Liver (tissue), 10 donors: ENCODE measurements at places on chromosomes 16 and 17. TPM values are rescaled to one million over a fixed set of nuclear protein-coding genes. Genes with fewer than 3 reads are reported as not detected.
A peak's percentile ranks its signal among the peaks of the same experiment; 100 is the strongest.

- no peak overlapping the region for H3K4me3 ChIP-seq
- H3K4me1 ChIP-seq = no peaks in the 10 kb centered on the region
- no peaks in the 10 kb centered on the region for H3K36me3 ChIP-seq
- no peaks in the 10 kb centered on the region for H3K27me3 ChIP-seq
Measured at GRCh38 chr16:84788920-84789391, 30.8 kb upstream of the CRISPLD2 start.

GRCh38 chr16:79599837-79600637, 500 bp downstream of the MAF start:
- peaks cover 10% of the 10 kb centered on the region for H3K4me1 ChIP-seq
- H3K4me3 ChIP-seq = peak overlapping the region; percentile 87
- H3K36me3 ChIP-seq = no peaks in the 10 kb centered on the region
- H3K27me3 ChIP-seq = no peaks in the 10 kb centered on the region

GRCh38 chr17:81708739-81709185, 3.3 kb upstream of the SLC25A10 start:
- no peak overlapping the region for H3K27ac ChIP-seq
- no peak for DNase-seq
- H3K4me1 ChIP-seq = peaks cover 16% of the 10 kb centered on the region
- no peak overlapping the region for H3K4me3 ChIP-seq
- no peaks in the 10 kb centered on the region for H3K27me3 ChIP-seq

- H3K4me3 ChIP-seq = no peak overlapping the region
- H3K27ac ChIP-seq = no peak overlapping the region
- DNase-seq = no peak
- no peaks in the 10 kb centered on the region for H3K4me1 ChIP-seq
- no peaks in the 10 kb centered on the region for H3K36me3 ChIP-seq
Measured at GRCh38 chr17:73362697-73363096, 50.9 kb upstream of the CDC42EP4 start.

DNA sequence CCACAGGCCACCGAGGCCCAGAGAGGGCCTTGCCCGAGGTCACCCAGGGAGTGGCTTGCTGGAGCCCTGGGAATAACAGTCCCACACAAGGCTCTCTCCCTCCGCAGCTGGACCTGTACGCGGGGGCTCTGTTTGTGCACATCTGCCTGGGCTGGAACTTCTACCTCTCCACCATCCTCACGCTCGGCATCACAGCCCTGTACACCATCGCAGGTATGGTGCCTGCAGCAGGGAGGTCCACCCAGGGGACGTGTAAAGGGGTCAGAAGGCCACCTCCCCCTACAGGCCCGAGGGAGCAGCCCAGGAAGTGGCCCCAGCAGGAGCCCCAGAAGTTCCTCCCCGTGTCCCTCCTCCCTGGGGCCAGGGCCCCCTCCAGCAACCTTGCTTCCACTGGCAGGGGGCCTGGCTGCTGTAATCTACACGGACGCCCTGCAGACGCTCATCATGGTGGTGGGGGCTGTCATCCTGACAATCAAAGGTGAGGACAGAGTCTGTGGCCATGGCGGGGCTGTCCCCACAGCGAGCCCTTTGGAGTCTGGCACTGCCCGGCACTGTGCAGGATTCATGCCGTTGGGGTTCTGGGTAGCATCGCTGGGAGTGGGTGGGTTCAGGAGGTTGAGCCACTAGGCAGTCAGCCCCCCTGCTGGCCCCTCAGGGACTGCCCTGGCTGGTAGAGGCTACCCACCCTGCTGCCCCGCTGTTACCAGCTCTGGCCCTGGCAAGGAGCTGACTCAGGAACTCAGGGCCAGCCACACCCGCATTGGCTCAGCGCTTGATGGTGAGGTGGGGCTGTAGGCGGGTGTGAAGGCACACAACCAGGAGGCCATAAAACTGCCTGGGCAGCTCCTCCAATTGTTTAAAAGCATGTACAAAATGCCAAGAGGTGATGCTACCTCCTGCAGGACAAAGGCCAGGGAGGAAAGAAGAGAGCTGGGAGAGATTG, 17.3 kb downstream of the SLC5A10 start:
- no peak for DNase-seq
- H3K27me3 ChIP-seq = no peaks in the 10 kb centered on the region
- H3K27ac ChIP-seq = no peak overlapping the region
- H3K36me3 ChIP-seq = peaks cover 3% of the 10 kb centered on the region

DNA sequence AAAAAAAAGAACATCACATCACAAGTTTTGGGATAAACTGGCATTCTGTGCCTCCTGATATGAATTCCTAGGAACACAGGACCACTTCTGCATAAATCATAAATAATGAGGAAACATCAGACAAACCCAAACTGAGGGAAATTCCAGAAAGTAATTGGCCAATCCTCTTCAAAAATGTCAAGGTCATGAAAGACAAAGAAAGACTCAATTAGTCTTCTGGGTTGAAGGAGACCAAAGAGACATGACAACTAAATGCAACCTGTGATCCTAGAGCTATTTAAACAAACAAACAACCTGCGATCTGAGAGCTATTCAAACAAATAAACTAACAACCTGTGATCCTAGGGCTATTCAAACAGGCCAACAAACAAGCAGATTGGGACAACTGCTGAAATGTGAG, 144.3 kb downstream of the VPS53 start:
- no peak overlapping the region for H3K27ac ChIP-seq
- no peak for DNase-seq
- no peak overlapping the region for H3K4me3 ChIP-seq
- H3K4me1 ChIP-seq = no peaks in the 10 kb centered on the region

- no peaks in the 10 kb centered on the region for H3K4me1 ChIP-seq
- no peaks in the 10 kb centered on the region for H3K36me3 ChIP-seq
- H3K27me3 ChIP-seq = no peaks in the 10 kb centered on the region
- DNase-seq = no peak
Measured at GRCh38 chr17:74096456-74096855, 107.0 kb upstream of the RPL38 start.

DNA sequence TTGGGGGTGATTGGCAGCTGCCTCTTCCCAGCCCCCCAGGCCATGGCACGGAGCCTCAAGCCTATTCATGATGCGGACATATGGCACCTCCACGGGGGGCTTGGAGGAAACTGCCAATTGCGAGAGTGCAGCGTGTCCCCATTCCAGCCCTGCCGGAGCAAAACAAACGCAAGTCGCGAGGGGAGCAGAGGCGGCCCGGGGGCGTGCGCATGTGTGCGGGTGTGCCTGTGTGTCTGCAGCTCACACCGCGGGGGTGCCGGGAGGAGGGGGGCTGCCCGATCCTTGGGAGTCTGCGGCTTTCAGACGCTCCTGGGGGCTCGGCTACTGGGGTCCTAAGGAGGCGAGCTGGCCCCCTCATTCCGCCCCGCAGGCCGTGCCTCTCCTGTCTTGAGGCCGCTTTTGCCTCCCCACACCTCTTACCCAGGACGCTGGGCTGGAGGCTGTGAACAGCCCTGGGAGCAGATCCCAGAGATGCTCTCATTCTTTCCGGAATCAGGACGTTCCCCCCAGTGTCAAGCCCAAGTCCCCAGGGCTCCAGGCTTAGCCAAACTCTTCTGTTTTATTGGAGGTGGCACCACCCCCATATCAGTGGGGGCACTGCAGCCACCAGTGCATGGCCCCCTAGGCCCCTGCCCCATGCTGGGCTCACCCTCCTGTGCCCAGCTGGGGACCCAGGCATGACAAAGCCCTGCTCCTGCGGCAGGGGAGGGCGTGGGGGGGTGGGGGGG, 29.1 kb downstream of the ENDOV start:
- no peaks in the 10 kb centered on the region for H3K36me3 ChIP-seq
- DNase-seq = no peak
- H3K4me1 ChIP-seq = no peaks in the 10 kb centered on the region

DNA sequence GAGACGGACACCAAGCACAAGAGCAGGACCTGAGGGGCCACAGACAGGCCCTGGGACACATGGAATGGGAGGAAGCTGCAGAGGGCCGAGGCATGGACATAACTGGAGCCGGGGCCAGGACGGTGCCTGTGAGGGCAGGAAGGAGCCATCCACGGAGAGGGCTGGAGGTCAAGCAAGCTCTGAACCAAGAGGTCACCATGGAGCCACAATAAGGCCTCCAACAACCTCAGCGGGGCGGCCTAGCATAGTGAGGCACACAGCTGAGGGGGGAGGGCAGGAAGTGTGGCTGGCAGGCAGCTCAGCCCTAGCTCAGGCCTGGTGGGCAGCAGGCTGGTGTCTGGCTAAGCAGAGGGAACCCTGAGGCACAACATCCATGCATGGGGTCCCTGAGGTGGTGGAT, 4.4 kb downstream of the MCRIP1 start:
- peaks cover 17% of the 10 kb centered on the region for H3K4me1 ChIP-seq
- no peaks in the 10 kb centered on the region for H3K36me3 ChIP-seq
- H3K4me3 ChIP-seq = no peak overlapping the region

GRCh38 chr16:54070789-54071343, 215.7 kb downstream of the IRX3 start:
- H3K36me3 ChIP-seq = no peaks in the 10 kb centered on the region
- no peak overlapping the region for H3K4me3 ChIP-seq
- DNase-seq = no peak
- no peak overlapping the region for H3K27ac ChIP-seq
- H3K4me1 ChIP-seq = no peaks in the 10 kb centered on the region
- no peaks in the 10 kb centered on the region for H3K27me3 ChIP-seq

GRCh38 chr16:30846649-30847402, 47.1 kb downstream of the BCL7C start:
- H3K27ac ChIP-seq = no peak overlapping the region
- no peaks in the 10 kb centered on the region for H3K27me3 ChIP-seq
- H3K4me1 ChIP-seq = no peaks in the 10 kb centered on the region

DNA sequence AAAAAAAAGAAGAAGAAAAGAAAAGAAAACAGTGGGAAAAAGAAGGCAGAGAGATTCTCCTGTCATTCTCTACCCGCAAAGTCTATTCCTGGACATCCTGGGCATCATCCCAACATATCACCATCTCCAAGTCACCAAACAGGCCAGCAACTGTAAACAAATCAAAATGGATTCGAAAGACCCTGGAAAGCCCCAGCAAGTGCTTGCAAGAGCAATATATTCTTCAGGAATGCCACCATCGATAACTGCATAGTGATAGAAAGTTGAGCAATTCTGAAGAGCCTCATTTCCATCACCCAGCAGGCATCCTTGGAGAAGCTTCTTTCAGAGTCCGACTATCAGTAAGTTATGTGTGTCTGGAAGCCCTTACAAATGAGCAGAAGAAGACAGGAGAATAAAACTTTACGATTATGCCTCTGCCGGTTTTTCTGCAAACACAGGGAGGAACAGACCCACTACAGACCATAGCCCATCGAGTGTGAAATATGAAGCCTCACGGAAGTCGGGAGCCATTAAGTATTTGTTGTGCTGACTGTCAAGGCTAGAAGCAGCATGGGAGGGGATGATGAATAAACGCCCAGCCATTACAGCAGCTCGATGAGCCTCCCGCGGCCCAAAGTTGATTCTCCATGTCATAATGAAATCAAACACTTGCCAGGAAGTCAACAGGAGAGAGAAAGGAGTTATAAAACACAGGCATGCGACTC, 64.5 kb upstream of the SEC14L1 start:
- H3K4me1 ChIP-seq = no peaks in the 10 kb centered on the region
- DNase-seq = no peak
- no peaks in the 10 kb centered on the region for H3K36me3 ChIP-seq
- H3K27ac ChIP-seq = no peak overlapping the region

DNA sequence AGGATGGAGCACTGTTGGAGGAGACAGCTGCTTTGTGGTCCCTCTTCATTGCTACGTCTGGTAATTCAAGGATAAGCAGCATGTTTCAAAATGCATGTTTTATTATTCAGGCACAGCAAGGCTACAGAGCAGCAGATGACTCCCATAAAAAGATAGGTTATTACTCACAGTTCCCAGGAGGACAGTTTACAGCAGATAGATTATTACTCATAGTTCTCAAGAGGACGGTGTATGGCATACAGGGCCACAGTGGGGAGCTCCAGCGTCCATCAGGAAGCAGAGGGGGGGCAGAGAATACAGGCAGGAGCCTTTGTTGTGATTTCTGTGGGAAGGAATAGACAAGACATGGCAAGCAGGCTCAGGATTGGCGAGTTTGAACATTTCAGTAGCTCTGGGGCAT, 72.9 kb downstream of the DNAH9 start:
- no peaks in the 10 kb centered on the region for H3K36me3 ChIP-seq
- no peaks in the 10 kb centered on the region for H3K4me1 ChIP-seq
- no peak overlapping the region for H3K27ac ChIP-seq
- DNase-seq = no peak

DNA sequence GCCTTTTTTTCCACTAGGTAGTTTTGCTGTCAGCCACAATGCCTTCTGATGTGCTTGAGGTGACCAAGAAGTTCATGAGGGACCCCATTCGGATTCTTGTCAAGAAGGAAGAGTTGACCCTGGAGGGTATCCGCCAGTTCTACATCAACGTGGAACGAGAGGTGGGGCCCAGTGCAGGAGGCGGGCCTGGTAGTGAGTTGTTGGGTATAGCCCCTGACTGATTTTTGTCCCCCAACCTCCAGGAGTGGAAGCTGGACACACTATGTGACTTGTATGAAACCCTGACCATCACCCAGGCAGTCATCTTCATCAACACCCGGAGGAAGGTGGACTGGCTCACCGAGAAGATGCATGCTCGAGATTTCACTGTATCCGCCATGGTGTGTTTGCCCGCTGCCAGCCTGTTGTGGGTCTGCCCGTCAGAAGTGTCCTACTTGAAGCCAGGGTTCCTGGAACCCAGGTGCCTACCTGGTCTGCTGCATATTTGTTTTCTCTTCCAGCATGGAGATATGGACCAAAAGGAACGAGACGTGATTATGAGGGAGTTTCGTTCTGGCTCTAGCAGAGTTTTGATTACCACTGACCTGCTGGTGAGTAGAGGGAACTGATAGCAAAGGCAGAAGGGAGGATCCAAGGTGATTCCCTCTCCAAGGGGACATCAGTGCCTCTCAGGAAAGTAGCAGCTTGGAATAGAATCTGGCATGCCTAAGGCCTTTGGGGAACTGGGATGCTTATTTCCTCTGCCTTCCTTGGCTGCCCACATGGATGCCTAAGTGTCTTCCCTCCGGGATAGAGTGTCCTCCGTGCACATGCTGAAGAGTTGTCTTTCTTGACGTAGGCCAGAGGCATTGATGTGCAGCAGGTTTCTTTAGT, 1.9 kb upstream of the CD68 start:
- no peak overlapping the region for H3K4me3 ChIP-seq
- no peak for DNase-seq
- peaks cover 41% of the 10 kb centered on the region for H3K4me1 ChIP-seq

Gene CMTR2
- total RNA-seq = 28.0 TPM

Gene CDK5R1
- total RNA-seq = 0.93 TPM

Gene VPS35L
- total RNA-seq = 16.1 TPM

Gene SOST
- total RNA-seq = not detected
